ENCODE measurements at places on chromosomes 2 and 18. TPM values are rescaled to one million over a fixed set of nuclear protein-coding genes. Genes with fewer than 3 reads are reported as not detected.

GRCh38 chr2:240357641-240358012 lies 77.8 kb upstream of the GPC1 start:
- peaks cover 7% of the 10 kb centered on the region for H3K4me1 ChIP-seq
- H3K36me3 ChIP-seq = peaks cover 9% of the 10 kb centered on the region
- H3K27me3 ChIP-seq = peaks cover 4% of the 10 kb centered on the region
- DNase-seq = no peak

- no peak for DNase-seq
- no peak overlapping the region for H3K4me3 ChIP-seq
- no peaks in the 10 kb centered on the region for H3K4me1 ChIP-seq
These were observed 15.3 kb downstream of the DCDC2C start for GRCh38 chr2:3718679-3719078.

DNA sequence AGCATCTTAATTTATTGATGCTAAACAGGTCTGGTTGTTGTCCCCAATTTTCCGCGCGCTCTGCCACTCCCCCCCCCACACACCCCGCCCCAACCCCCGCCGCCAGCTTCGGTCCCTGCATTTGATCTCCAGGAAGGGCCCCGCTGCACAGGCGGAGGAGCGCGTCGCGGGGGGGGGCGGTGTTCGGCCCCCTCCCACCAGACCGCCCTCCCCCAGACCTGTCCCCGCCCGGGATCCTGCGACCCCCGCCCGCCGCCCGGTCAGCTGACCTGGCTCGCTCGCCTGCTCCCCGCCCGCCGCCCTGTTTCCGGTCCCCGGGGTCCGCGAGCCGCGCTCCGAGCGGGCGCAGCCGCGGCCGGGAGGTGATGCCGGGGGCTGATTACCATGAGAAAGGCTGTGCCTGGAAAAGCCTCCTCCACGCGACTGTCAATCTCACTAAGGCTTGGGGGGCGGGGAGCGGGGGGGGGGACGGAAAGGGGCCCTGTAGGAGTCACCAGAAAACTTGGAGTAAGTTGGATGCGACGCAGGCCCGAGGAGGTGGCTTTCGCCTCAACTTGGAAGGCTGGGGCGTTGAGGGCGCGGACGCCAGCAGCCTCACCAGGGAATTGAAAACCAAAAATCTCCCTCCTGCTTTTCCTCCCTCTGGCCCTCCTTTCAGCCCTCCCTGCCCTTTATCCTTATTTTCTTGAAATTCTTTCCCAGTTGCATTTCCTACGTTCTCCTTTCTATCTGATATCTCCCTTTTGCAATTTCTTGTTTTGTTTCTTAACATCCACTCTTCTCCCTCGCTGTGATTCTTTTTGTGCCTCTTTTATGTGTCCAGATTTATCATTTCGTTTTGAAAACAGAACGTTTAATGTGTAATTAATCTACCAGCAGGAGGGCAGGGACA lies 4.4 kb upstream of the ZEB2 start:
- peak overlapping the region; percentile 81 for H3K4me3 ChIP-seq
- no peaks in the 10 kb centered on the region for H3K36me3 ChIP-seq
- DNase-seq = no peak
- H3K4me1 ChIP-seq = peaks cover 35% of the 10 kb centered on the region

DNA sequence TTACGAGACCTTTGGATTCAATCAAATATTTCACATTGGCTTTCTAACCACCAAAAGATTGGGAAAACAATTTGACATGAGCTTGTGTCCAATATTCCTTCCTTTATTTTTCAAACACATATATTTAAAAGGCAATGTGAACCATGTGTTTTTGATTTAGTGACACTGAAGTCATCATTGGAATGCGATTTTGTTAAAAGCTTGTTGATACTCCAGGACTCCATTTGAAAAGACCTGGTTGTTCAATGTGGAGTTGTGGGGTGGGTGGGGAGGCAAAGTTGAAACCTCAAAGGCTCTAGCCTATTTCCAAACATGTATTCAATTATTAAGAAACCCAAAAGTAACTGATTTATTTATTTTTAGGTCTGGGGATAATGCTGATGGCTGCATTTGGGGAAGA lies 114.1 kb upstream of the TRIB2 start:
- H3K27ac ChIP-seq = no peak overlapping the region
- DNase-seq = no peak
- H3K27me3 ChIP-seq = no peaks in the 10 kb centered on the region
- H3K4me1 ChIP-seq = peaks cover 11% of the 10 kb centered on the region

DNA sequence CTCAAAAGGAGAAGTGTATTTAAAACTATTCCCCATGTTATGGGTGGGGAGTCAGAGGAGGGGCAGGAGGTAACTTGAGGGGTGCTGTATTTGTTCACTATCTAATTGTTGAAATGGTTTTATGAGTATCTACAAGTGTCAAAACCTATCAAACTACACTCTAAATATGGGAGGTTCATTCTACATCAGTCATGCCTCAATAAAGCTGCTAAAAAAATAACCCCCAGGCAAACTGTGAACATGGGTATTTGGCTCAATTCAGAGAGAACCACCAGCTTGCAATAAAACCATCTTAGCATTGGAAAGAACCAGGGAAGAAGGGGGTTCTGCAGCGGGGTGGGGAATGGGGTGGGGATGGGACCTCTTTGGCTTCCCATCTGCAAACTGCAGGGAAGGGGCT lies 176.0 kb upstream of the SMAD2 start:
- H3K4me3 ChIP-seq = no peak overlapping the region
- peaks cover 69% of the 10 kb centered on the region for H3K27me3 ChIP-seq
- DNase-seq = no peak
- H3K27ac ChIP-seq = no peak overlapping the region

DNA sequence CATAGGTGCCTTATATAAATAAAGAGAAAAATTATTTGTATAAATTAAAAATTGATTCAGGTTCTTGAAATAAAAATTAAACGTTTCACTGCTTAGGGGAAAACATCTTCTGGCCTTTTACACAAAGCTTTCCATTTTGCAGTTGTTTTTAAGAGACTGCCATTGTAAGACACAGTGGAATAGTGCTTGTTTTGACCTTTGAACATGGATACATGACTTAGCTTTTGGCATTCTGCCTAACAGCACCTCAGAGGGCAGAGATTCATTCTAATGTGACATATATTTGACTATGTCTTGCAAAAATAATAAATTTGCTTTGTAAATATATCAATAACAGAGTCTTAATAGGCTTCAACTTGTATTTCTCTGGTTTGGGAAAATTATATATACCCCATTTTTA lies 142.1 kb downstream of the SLC4A10 start:
- H3K36me3 ChIP-seq = no peaks in the 10 kb centered on the region
- peaks cover 7% of the 10 kb centered on the region for H3K27me3 ChIP-seq
- no peaks in the 10 kb centered on the region for H3K4me1 ChIP-seq

DNA sequence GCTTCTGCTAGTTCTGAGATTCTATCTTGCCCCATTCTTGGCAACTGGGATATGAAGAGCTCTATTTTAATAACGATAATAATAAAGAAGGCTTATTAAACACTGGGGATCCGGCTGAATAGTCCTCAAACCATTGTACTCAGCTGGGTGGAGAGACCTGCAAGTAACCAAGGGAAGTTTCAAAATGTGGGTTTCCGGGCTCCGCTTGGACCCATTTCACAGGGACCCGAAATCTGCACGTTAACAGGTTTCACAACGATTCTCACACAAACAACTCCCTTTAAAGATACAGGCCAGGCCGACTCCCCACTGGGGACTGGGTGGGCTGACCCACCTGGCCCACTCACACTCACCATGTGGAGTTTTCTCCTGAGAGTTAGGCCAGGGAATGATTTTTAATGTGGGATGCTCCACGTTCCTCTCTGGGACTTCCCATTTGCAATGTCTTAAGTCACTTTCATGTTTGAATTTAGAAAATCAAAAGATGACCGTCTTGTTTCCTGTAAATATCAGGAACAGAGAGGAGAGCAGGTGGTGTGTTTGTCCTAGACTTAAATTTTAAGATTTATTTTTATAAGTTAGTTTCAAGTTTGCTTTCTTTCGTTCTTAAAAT lies 96.3 kb downstream of the SH3RF3 start:
- H3K27me3 ChIP-seq = no peaks in the 10 kb centered on the region
- peaks cover 39% of the 10 kb centered on the region for H3K4me1 ChIP-seq
- DNase-seq = no peak
- H3K36me3 ChIP-seq = no peaks in the 10 kb centered on the region
- H3K27ac ChIP-seq = no peak overlapping the region

- no peaks in the 10 kb centered on the region for H3K27me3 ChIP-seq
- H3K4me1 ChIP-seq = peaks cover 13% of the 10 kb centered on the region
- H3K27ac ChIP-seq = no peak overlapping the region
- peaks cover 28% of the 10 kb centered on the region for H3K36me3 ChIP-seq
- H3K4me3 ChIP-seq = no peak overlapping the region
These were observed 33.5 kb downstream of the ZNF407 start for GRCh38 chr18:74631212-74631611.

DNA sequence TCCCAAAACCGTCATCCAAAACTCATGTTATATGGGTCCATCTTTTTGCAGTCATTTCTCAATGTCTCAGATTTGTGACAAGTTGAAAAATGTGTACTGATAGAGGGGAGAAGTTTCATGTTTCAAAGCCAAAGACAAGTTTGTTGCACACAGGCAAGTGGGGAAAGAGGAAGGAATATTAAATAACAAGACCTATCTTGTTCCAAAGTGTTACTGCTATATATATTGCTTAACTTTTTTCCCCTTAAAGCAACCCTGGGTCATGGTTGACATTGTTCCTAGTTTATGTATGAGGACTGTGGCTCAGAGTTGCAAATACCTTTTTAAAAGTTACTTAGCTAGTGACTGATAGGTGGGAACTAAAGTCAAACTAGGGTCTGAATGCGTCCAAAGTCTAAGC lies 1.7 kb downstream of the ITGA4 start:
- peak overlapping the region; percentile 82 for H3K4me3 ChIP-seq
- no peak for DNase-seq
- H3K4me1 ChIP-seq = peaks cover 32% of the 10 kb centered on the region
- no peaks in the 10 kb centered on the region for H3K27me3 ChIP-seq

- DNase-seq = no peak
- peaks cover 2% of the 10 kb centered on the region for H3K36me3 ChIP-seq
- H3K27me3 ChIP-seq = no peaks in the 10 kb centered on the region
- no peak overlapping the region for H3K27ac ChIP-seq
- peaks cover 73% of the 10 kb centered on the region for H3K4me1 ChIP-seq
- H3K4me3 ChIP-seq = no peak overlapping the region
These were observed 55.5 kb downstream of the NCK2 start for GRCh38 chr2:105800036-105800713.

GRCh38 chr2:64324746-64325410 lies 129.1 kb upstream of the LGALSL start:
- H3K27ac ChIP-seq = no peak overlapping the region
- H3K4me3 ChIP-seq = no peak overlapping the region
- H3K27me3 ChIP-seq = no peaks in the 10 kb centered on the region
- no peaks in the 10 kb centered on the region for H3K36me3 ChIP-seq
- no peak for DNase-seq

- peaks cover 7% of the 10 kb centered on the region for H3K27me3 ChIP-seq
- H3K4me3 ChIP-seq = no peak overlapping the region
- H3K27ac ChIP-seq = no peak overlapping the region
- H3K4me1 ChIP-seq = peaks cover 11% of the 10 kb centered on the region
- no peaks in the 10 kb centered on the region for H3K36me3 ChIP-seq
These were observed 31.9 kb upstream of the CASP8 start for GRCh38 chr2:201228271-201228911.

DNA sequence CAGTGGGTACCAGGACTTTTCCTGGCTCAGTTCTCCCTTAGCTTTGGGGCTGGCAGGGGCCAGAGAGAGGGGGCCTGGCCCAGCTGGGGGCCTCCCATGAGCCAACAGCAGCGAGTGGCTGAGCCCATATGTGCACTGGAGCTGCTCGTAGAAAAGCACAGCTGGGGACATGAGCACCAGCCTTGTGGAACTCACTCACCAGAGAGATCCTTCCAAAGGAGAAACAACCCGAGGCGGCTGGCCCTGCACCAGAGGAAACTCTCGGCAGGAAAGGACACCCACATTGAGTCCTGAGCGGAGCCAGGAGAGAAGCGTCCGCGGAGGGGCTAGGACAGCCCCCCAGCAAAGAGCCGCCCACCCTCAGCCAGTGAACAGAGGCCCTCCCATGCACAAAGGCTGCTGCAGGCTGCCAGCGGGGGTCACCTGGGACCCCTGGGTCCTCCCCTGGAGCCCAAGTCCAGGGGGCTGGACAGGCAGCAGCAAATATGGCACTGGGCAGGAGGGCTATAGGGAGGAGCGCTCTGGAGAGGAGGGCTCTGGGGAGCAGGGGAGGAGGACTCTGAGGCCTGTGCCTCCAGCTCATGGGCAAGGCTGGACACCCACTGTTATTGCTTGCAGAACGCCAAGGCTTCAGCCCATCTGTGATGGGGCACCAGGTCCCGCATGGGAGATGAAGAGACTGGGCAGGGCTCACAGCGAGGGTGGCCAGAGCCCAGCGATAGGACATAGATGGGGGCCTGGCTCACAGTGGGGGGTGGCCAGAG lies 42.1 kb upstream of the SNED1 start:
- no peaks in the 10 kb centered on the region for H3K36me3 ChIP-seq
- DNase-seq = no peak
- H3K27ac ChIP-seq = no peak overlapping the region
- H3K27me3 ChIP-seq = peaks cover 41% of the 10 kb centered on the region
- H3K4me1 ChIP-seq = peaks cover 10% of the 10 kb centered on the region
- no peak overlapping the region for H3K4me3 ChIP-seq

- peaks cover 3% of the 10 kb centered on the region for H3K36me3 ChIP-seq
- no peaks in the 10 kb centered on the region for H3K27me3 ChIP-seq
- H3K27ac ChIP-seq = no peak overlapping the region
- no peak for DNase-seq
These were observed 134.7 kb downstream of the RIF1 start for GRCh38 chr2:151544449-151544848.

DNA sequence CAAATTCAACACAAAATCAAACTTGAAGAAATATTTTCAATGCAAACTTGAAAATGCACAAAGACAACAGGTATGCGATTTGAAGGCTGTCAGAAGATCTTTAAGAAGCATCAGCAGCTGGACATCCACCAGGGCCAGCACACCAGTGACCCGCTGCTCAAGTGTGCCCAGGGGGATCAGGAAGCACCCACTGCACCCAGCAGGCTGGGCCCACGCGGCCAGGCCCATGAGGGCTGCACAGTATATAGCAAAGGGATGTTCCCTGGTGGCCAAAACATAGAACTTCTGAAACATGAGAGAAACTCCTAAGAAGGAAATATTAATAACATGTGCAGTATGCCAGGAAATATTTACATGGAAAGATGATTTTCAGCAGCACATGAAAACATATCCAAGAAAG lies 25.0 kb downstream of the WDFY1 start:
- no peak overlapping the region for H3K27ac ChIP-seq
- peaks cover 11% of the 10 kb centered on the region for H3K36me3 ChIP-seq
- DNase-seq = no peak
- H3K4me1 ChIP-seq = peaks cover 55% of the 10 kb centered on the region

DNA sequence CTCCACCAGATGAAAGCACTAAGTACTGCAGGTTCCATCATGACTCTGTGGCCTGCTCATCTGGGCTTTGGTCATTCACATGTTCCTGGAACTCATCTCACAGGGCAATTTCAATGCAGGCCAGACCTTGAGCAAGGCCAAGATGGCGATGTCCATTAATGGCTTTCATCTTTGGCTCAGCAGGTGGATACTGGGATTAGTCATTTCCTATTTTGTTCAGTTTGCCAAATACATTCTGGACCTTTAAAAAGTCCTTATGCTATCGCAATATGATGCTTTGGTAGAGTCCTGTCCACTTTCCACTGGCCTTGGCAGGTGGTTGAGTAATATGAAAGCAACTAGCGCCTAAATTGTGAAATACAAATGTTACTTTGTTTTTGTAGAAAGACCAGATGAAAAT lies 170.1 kb upstream of the REV1 start:
- peaks cover 85% of the 10 kb centered on the region for H3K4me1 ChIP-seq
- H3K27me3 ChIP-seq = no peaks in the 10 kb centered on the region
- DNase-seq = no peak

Gene DSG4
- not detected for total RNA-seq

Gene AGXT
- not detected for total RNA-seq

Gene RAD51AP2
- not detected for total RNA-seq

Gene CYP20A1
- 25.7 TPM for total RNA-seq

Gene FN1
- total RNA-seq = 30,644 TPM

Gene GCG
- total RNA-seq = 0.31 TPM

Gene XDH
- total RNA-seq = 0.23 TPM

All from chondrocyte (in vitro differentiated cells).